ENCODE measurements at places on chromosomes 12 and 14.

DNA sequence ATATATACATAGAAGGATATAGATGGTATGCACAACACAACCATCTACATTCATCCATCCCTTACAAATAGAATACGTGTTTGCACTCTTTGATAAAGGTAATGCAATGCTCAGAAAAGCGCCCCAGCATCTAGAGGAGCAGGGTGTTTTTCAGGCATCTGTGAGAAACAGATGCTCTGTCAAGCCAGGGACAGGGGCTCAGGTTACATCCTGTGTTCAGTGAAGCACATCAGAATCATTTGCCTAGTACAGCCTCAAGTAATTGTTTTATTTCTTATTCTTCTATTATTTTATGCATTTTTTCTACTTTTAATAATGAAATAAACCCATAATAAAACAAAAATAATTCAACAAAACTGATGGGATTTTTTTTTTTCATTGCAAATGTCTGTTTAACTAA, 50.5 kb upstream of the HIF1A start:
- DNase-seq: no peak

- DNase-seq: peak; percentile 54
Observed at GRCh38 chr12:6201213-6201608, 1.0 kb downstream of the CD9 start.

GRCh38 chr12:48037267-48037915, 33.1 kb upstream of the COL2A1 start:
- DNase-seq: no peak

DNA sequence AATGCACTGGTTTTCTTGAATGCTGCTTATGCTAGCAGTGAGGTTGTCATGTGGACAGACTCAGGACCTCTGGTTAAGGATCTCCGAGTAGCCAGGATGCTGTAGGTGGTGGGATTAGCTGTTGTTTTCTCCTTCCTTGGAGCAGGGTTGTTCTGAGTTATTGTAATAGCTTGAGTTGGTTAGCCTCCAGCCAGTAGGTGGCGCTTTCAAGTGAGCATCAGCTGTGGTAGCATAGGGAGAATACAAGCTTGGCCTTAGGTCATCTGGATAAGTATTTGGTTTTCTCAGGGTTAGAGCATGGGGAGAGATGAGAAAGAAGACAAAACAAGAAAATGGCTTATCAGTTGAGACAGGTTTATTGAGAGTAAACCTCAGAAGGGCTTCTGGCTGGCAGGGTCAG, 299.7 kb upstream of the FBXO33 start:
- no peak for DNase-seq

DNA sequence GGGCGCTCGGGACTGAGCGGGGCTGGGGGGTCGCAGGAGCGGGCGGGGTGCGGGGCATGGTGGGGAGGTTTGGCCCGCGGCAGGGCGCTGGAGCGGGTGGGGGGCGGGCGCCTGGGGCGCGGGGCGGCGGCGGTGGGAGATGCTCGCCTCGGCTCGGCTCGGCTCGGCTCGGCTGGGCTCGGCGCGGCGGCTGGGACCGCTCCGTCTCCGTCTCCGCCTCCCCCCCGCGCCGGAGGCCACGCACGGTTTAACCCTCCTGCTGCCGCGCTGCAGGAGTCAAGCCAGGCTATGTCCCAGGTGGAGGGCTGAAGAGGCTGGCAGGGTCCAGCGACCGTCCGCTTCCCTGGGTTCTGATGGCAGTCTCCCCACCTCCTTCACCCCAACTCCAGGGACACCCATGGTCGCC, at the start of gene PIANP:
TSS of gene PIANP (minus strand) at position 170 of the 406 bp plus-strand sequence. CDS start 2,754 bp downstream, outside the sequence.
- peak; percentile 45 for DNase-seq

All from HuH-7.5 (cell line).